ENCODE measurements at places on chromosomes 11 and 22. TPM values are rescaled to one million over a fixed set of nuclear protein-coding genes. Genes with fewer than 3 reads are reported as not detected.

GRCh38 chr22:45565171-45565570, 62.5 kb downstream of the FBLN1 start:
- H3K36me3 ChIP-seq, result peaks cover 9% of the 10 kb centered on the region
- no peak overlapping the region for H3K27ac ChIP-seq
- H3K27me3 ChIP-seq, result no peaks in the 10 kb centered on the region
- no peaks in the 10 kb centered on the region for H3K4me1 ChIP-seq
- no peak overlapping the region for H3K4me3 ChIP-seq

Gene LTBP3
- 512 TPM for total RNA-seq

DNA sequence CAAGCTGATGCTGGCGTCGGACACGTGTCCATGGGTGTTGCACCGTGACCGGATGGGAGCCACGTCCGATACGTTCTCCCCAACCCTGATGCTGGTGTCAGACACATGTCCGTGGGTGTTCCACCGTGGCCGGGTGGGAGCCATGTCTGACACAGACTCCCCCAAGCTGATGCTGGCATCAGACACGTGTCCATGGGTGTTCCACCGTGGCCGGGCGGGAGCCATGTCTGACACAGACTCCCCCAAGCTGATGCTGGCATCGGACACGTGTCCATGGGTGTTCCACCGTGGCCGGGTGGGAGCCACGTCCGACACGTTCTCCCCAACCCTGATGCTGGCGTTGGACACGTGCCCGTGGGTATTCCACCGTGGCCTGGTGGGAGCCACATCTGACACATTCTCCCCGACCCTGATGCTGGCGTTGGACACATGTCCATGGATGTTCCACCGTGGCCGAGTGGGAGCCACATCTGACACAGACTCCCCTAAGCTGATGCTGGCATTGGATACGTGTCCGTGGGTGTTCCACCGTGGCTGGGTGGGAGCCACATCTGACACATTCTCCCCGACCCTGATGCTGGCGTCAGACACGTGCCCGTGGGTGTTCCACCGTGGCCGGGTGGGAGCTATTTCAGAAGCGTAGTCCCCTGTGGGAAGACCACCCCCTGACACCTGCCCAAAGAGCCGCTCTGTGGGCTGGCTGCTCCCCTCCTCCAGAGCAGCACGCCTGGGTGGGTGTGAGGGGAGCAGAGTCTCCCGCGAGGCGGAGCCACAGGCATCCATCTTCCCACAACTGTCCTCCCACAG, 20.0 kb downstream of the SELENOO start:
- no peak overlapping the region for H3K27ac ChIP-seq
- H3K36me3 ChIP-seq, result peaks cover 70% of the 10 kb centered on the region
- no peak overlapping the region for H3K4me3 ChIP-seq
- H3K27me3 ChIP-seq, result no peaks in the 10 kb centered on the region
- no peaks in the 10 kb centered on the region for H3K4me1 ChIP-seq

Gene ZNF74
- 8.5 TPM for total RNA-seq
